Activated T-cell treated with anti-CD3 and anti-CD28 coated beads, Interleukin-2, amount 50 U/mL, for 1 hour (primary cell): ENCODE measurements at places on chromosomes 1 and 21.

DNA sequence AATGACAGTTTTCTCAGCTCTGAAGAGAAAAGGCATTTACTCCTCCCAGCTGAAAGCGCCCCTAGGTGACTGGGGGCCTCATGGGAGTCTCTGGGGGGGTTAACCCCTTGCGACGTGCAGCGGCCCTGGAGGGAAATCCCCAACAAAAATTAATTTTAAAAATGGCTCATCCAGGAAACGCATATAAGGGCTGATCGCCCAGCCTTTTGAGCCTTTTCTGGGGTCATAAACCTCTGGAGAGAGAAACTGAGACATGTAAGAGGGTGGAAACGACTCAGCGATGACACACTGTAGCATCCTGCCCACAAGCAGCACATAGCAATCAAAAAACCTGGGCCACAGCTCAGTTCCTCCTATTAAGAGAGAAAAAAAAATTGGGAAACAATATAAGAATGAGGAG is 20.4 kb upstream of the HPDL start:
- DNase-seq: no peak

GRCh38 chr1:38444311-38444710 is 397.7 kb upstream of the POU3F1 start:
- DNase-seq: no peak

DNA sequence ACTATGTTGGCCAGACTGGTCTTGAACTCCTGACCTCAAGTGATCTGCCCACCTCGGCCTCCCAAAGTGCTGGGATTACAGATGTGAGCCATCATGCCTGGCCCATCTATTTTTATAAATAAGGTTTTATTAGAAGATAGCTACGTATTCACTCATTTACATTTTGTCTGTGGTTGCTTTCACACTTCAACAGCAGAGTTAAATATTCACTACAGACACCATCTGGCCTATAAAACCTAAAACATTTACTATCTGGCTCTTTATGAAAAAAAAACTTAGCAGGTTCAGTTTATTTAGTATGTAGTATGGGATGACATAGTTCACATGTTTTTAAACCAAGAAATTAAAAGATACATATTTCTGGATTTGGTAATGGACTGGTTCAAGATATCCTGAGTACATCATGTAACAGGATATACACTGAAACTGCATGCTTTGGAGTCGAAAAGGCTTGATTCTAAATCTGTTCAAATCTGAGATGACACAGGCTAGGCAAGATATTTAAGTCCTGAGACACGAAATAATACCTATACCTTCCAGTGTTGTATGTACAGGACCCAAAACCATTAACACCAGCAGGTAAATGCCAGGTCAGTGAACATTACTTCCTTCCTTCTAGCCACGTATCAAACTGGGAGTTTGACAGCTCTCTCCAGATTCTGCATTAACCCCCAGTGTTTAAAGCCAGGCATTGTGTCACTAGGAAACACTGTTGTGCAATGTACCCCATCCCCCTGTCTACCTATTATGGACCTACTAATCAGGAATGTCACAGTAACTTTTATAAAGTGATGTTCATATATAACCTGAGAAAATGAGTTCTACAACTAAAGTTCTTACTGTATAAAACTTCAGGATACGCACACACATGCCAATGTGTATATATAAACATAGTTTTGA is 54.3 kb upstream of the SDC3 start:
- no peak for DNase-seq

GRCh38 chr21:34345892-34346291 is 17.9 kb upstream of the KCNE2 start:
- no peak for DNase-seq

- no peak for DNase-seq
These were observed 1.7 kb downstream of the MARCKSL1 start for GRCh38 chr1:32334274-32334861.

DNA sequence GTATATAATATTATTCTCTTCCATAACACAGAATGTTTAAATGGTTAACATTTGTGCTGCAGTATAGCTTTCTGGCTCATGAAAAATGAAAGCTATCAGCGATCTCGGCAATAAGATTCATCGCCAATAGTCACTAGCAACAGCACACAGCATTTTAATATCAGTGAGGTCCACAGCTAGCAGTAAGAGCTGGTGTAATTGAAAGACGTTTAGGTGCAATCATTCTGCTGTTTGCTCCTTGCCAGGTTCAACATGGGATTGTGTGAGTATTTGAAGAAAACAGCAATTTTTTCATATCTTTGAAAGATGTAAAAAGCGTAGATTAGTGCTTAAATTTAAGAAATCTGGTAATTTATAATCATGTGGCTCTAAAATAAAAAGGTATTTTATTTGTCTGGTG is 20.1 kb downstream of the PRKACB start:
- DNase-seq: no peak

DNA sequence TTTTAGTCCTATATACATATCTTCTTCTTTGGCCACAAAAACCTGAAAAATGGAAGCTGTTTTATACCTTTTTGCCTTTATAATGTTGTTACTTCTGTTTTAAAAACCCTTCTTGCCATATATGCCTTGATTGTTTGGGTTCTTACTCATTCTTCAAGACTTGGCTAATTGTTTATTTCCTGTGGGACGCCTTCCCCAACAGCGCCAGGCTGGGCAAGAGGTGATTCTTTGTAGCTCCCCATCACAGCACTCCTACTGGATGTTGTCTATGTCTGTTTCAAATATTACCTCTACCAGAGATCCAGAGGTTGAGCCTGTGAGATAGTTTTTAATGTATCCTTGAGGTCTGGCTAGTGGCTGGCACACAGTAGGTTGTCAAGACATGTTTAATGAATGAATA is 73.2 kb upstream of the CYP2J2 start:
- DNase-seq: no peak

DNA sequence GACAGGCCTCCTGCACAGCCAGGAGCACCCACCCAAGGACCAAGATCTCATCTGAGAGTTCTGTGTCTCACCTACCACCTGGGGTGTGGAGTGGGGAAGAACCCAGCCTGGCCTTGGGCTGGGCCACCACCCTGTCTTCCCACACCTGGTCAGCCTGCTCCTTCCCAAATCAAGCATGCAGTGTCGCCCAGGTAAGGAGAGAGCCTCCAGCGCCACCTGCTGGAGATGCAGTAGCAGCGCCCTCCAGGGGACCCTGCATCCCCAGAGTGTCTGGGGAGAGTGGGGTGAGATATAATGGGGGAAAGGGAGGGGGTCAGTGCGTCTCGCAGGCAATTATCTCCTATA is 32.3 kb downstream of the KIAA2013 start:
- peak; percentile 74 for DNase-seq

DNA sequence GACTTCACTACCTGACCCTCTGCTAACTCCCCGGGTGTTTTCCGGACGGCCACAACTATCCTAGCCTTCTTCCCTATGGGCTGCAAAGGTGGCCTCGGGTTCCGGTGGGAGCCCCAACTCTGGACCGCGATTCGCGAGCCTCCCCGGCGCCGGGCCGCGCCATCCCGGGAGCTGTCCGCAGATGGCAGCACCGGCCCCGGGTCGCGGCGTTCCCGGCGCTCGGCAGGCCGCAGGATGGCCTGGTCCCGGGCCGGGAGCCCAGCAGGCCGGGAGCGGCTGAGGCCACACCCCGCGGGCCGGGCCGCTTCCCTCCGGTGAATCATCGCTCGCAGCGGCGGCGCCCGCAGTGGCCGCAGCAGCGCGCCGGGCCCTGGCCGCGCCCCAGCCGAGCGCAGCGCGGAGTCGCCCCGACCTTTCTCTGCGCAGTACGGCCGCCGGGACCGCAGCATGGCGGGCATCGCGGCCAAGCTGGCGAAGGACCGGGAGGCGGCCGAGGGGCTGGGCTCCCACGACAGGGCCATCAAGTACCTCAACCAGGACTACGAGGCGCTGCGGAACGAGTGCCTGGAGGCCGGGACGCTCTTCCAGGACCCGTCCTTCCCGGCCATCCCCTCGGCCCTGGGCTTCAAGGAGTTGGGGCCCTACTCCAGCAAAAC is at the start of gene CAPN2:
TSS of gene CAPN2 (plus strand) at position 346 of the 656 bp plus-strand sequence. CDS start at position 448, 102 bp downstream.
- peak; percentile 72 for DNase-seq

DNA sequence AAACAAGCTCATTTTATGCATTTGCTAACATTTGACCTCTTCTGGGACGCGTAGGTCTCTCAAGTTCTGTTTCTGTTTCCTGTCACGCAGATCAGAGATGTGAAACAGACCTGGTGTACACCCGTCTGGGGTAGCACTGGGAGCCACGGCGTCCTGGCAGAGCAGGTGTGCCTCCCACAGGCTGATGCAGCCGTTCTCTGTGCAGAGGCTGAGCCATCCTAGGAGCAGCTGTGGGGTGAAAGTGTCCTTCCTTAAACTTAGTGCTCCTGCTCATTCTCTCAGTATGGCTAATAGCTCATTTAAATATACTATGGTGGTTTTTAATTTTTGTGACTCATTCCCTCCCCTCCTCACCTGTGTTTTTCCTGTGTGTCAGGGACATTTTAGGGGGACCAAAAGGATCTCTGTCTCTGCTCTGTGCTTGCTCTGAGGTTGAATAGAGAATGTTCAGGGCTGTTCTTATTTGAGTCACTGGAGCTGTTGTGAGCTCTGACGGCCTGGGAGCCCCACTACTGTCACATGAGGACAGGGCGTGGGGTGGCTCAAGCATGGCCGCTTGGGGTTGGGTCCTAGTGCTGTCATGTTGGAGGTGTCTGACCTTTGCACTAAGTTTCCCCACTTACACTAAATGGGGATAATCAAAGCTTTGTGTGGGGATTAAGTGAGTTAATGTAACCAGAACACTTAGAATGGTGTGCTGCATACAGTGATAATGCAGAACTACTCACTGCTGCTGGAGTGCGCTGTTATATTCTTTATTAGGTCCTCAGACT is 43.0 kb downstream of the GALNT2 start:
- peak; percentile 41 for DNase-seq

DNA sequence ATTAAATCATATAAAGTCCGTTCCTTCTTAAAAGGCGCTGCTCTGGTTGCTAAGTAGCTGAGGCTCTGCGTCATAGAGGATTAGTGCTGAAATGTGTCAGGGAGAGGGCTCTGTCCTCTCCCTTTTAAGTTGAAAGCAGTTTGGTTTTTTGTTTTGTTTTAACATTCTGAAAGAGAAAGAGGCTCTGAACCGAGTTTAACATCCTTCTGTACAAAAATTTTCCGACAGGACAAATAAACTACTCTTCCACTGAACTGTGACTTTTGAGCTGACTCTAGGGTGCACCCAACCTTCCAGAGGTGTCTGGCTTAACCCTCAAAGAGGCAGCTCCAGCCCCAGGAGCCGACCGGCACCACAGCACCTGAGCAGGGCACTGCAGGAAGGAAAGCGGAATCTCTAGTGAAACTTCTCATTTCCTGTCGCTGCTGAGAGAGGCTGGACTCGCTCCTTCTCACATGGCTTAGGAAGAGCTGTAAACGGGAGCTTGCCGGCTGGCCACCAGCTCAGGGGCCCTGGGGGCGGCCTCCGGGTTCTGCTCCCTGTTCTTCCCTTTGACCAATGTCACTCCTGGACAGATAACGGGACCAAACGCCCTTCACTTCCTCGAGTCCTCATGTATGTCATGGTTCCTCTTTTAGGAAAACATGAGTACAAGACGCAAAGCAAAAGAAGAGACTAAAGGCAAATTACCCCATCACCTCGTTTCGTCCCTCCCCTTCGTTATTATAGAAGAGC is 1.2 kb downstream of the VAV3 start:
- peak; percentile 51 for DNase-seq

DNA sequence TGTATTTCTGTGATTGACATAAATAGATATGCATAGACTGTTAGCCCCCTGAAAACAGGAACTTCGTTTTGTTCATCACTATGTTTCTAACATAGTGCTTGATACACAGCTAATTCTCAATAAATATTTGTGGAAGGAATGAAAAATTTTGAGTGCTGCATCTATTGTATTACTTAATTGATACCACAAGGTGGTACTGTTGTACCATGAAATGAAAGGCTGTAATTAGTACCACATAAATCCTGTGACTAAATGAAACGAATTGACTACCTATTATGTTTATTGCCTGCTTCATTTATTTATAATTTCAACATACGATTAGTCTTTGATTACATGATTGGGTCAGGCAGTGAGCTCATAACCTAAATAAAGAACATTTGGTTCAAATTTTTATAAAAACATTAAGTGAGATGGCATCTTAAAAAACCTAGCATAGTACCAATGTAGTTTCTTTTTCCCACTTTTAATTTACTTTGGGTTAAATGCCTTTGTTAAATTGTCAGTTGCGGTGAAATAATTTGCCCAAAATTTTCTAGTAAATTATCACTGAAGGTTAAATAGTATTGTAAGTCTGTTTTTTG is 15.0 kb upstream of the TGFB2 start:
- DNase-seq: no peak

DNA sequence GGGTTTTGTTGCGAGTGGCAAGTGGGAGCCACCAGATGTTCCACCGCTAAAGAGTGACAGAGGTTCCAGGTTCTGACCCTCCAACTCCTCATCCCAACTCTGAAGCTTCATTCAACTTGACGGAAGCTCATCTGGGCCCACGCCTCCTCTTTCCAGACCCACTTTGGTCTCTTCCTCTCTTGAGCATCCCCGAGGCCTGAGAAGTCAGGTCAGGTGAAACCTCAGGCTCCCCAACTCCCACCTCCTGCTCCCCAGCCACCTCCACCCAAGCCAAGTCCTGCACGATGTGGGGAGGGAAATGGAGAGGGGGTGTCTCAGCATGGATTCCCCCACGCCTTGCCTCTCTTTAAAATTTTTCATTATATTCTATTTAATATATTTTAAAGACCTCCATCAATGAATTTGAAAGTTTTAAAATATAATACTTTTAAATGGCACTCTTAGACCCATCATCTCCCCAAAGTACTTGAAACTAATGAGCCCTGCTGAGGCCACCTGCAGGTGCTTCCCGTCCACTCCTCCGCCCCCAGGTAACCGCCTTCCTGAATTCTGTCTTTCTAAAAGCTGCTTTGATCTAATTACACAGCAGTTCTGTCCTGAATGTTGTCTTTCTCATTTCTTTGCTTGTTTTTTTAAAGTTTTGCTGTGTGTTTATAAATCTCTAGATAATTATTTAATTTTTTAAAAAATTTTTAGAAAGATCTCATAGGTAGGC is 238.1 kb downstream of the KAZN start:
- no peak for DNase-seq

GRCh38 chr1:181789395-181789794 is 272.1 kb downstream of the ZNF648 start:
- no peak for DNase-seq

GRCh38 chr1:36693161-36693525 is 210.4 kb upstream of the CSF3R start:
- no peak for DNase-seq

DNA sequence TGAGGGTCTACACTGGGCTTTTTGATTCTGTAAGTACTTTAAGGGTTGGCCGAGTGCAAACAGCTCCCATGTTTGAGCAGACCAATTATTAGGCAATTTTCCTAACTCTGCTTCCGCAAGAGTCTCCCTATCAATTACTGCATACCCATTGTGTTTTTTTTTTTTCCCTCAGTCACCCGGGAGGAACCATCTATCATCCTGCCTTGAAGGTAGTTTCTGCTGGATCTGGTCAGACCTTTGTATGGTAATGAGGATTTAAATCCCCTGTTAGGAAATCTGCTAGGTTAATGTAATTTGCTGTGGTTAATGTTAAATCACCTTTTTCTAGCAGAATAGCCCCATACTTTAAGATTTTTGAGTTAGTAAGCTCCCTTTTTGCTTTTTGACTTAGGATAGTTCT is 40.8 kb upstream of the WARS2 start:
- no peak for DNase-seq

- no peak for DNase-seq
These were observed 45.6 kb downstream of the ZZZ3 start for GRCh38 chr1:77636864-77637263.
